ENCODE measurements at places on chromosomes 1 and 21.

DNA sequence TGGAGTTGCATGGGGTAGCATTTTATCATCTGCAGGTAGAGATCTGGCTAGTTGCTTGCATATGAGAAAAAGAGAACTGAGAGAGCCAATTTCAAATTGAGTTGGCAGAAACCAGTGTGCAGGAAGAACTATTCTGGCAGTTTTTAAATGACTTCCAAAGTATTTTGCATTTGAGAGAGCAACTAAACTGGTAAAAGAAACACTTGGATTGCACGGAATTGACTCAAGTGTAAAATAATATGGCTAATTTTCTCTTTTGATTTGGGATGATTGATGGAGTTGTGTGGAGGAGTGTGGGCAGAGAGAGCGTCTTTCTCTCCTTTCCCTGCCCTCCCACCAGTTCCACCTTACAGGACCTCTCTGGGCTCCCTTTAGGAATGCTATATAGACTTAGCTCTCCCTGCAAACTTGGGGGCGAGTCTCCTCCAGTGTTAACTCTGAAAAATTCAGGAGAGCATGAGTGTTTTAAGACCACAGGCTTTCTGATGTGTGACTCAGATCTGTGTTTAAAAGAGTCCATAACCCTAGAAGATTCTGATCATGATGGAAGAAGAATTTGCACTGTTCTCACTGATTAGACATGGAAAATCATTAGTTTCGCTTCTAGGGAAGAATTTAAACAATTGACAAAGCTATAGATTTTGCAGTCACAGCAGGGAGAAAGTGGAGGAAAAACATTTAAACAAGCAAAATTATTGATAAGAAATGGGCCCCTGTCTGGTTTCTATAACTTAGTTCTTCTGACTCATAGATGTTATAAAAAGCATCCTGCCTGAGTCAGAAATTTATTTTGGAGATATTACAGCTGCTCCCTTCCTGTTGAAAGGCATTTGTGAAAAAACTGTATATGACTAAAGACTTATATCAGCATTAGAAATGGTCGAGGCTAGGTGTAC lies 24.9 kb upstream of the CTBS start:
- DNase-seq: no peak

- no peak for DNase-seq
These were observed 417.1 kb upstream of the NFIA start for GRCh38 chr1:60665311-60665710.

- DNase-seq: peak; percentile 12
These were observed 18.8 kb downstream of the TMPRSS15 start for GRCh38 chr21:18384771-18385170.

- DNase-seq: no peak
These were observed 25.1 kb downstream of the SLC45A1 start for GRCh38 chr1:8343044-8343443.

DNA sequence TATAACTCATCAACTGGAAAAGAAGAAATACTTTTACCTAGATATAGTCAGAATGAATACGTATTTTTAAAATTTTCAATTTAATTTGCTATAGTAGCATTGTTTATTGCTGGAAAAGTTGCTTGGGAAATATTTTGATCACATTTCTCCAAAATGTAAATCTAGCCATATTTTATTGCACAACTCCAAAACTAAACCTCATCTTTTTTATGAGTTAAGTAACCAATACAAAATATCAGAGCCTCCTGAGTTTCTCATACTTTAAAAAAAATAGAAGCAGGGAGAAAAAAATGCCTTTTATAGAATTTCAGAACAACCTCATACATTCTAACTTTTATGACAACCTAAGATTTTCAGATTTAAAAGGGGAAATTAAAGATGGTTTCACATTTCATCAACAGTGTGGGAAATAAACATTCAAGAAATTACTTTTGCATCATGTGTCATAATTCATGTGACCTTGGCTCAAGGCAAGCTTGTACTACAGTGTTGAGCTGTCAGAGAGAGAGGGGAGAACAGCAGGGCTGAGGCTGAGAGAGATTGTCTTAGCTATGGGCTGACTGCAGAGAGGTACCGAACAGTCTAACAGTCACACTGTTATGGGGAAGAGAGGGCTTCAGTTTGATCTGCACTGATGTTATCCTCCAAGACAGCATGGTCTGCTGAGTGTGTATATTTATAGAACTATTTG lies 519.0 kb downstream of the LTN1 start:
- no peak for DNase-seq

DNA sequence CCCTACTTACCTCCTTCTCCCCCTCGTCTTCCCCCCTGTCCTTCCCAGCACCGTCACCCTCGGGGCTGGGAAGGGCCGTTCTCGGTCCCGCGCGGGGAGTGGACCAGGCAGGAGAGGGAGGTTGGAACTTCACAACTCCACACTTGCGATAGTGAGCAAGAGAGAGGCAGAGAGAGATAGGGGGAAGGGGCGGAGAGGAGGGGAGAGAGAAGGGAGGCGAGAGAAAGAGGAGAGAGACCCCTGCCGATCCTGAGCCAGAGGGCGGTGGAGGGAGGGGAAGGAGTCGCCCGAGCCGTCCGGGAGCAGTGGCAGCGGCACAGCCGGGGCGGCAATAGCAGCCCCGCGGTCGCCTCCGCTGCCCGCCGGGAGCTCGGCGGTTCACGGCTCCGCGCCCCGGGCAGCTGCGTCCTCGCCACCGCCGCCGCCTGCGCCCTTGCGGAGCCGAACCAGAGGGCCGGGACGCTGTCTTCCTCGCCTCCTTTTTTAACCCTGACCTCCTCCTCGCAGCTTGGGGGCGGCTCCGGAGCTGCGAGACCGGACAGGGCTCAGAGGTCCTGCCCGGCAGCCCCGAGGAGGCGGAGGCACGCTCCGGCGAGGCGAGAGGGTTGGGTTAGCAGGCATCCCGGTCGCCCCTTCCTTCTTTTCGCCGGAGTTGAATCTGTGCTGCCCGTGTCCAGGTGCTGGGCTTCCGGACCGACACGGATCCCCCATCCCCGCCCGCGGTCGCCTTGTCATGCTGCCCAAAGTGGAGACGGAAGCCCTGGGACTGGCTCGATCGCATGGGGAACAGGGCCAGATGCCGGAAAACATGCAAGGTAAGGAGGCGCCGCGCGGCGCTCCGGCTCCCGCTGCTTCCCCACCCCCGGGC lies 11.7 kb downstream of the NR5A2 start:
- DNase-seq: no peak

DNA sequence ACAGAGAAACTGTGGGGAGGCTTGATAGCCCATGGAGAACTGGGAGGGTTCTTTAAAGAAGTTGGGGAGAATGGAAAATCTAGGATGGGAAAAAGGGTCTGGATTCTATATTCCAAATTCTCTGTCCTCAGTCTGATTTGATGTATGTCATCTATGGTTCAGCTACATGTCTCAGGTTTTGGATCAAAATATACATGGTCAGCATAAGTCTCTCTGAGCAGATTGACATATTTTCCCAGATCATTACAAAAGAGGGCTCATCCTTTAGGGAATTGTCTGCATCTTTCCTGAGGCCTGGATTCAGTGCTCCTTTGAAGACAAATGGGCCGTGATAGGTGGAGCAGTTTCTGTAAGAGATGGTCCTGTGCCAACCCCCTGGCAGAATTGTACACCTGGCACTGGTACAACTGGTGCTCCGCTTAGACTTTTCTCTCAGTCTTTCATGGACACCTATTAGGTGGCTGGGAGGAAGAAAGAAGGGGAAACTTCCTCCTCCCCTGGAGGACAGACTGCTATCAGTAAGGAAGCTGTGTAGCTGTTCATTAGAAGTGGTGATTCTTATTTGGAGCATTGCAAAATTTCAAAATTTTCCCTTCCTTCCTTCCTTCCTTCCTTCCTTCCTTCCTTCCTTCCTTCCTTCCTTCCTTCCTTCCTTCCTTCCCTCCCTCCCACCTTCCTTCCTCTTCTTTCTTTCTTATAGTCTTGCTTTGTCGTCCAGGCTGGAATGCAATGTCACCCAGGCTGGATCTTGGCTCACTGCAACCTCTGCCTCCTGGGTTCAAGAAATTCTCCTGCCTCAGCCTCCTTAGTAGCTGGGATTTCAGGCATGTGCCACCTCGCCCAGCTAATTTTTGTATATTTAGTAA lies 26.1 kb upstream of the RGL1 start:
- DNase-seq: no peak

DNA sequence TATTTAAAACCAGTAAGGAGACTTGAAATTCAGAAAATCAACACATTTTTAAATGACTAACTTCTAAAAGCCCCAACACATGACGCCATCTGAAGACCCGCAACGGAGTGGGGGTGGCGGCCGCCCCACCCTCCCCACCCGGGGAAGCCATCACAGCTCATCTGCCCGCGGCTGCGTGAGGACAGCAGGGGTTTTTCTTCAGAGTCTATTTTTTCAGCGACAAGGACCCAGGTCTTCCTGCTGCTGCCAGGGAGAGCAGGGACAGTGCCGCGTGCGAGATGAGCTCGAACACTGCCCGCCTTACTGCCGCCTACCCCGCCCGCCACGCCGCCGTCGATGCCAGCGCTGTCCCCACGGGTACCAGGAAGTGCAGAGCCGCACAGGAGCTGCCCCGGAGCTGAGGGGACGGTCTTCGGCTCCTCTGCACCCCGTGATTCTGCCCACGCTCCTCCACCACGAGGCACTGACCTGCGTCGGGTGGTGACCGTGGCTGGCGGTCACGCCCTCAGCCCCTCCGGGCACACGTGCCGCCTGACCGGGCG lies 79.0 kb downstream of the SKI start:
- no peak for DNase-seq

DNA sequence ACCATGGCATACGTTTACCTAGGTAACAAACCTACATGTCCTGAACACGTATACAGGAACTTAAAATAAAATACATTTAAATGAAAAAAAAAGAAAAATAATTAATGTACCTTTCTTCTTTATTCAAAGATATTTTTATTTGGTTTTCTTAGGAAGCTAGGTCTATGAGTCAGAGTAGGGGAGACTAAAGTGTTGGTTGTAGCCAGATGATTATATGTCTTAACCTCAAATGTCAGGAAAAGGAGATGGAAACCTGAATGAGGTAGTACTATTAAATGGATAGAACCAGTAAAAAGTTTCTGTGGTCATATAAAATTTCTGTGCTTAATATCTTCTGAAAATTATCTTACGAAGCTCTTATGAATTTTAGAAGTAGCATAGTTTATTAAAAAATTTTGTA lies 275.8 kb downstream of the KCTD3 start:
- no peak for DNase-seq

DNA sequence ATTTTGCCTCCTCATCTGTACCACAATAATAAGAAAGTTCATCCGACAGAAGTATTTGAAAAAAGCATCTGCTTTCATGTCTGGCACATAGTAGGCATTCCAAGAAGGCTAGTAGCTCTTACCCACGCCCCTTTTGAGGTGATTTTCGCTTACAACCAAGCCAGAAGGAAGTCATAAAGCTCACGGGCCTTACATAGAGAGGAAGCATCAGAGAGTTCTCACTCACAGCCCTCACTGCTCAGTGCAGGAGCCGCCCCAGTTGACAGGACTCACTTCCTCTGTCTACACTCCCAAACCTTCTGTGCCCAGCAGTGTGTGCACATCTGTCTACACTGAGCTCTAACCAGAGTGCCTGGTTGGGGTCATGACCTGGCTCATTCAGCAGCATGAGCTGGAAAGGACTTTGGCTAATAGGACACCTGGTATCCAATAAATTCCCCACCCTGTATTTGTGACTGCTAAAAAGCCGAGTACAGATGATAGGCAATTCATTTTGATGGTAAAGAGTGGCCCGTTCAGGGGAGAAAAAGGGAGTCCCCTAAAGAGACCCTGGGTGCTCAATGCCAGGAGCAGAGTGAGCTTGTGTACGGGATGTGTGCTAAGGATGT lies 36.8 kb upstream of the DUSP10 start:
- DNase-seq: no peak

DNA sequence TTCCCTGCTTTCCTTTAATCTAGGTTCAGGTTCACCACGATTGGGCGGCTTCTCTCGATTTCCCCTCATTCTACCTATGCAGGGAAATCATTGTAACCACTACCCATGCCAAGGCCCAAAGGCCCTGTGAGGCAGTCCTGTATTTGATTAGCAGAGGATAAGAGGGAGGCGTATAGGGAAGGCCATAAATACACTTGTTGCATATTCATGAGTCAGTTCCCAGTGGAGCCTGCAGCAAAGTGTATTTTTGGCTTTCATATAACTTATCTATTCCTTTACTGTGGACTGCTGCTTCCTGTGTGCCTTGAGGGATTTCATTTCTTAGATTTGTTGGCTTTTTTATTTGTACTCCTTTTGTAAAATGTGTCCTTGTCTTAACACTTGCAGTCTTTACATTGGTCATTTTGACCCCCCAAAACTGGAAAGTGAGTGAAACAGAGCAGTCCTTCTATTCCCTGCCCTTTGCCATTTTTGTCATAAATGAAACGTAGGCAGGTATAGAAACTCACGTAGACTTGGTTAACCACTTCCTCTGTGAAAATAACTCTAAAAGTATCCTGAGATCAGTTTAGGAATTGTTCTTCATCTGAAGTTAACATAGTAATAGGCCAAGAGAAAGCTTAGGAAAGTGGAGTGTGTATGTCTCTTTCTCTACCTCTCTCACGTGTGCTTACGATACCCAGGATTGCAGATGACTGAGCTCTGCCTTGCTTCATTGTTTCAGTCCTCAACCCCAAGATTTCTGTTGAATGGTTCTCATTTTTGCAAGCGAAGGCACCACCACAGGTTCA lies 19.6 kb upstream of the KCNQ4 start:
- no peak for DNase-seq

DNA sequence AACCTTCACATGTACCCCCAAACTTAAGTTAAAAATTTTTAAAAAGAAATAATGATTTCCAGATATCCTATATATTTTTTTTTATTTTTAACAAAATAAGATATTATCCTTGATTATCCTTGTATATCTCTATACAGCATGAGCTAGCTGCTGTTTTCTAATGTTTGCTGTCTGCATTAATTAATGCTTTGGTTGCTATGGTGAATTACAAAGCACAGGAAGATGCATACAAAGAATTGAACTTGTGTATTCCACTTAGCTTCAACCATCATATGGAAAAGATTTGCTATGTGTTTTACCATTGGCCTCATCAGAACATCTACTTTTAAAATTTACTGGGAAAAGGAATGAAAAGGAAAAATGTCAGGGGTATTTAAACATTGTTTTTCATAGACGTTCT lies 35.4 kb downstream of the VPS45 start:
- DNase-seq: peak; percentile 4

- DNase-seq: no peak
These were observed 550 bp downstream of the ARHGEF16 start for GRCh38 chr1:3454811-3455618.

GRCh38 chr21:42030311-42030710 lies 20.2 kb upstream of the ZBTB21 start:
- DNase-seq: no peak

DNA sequence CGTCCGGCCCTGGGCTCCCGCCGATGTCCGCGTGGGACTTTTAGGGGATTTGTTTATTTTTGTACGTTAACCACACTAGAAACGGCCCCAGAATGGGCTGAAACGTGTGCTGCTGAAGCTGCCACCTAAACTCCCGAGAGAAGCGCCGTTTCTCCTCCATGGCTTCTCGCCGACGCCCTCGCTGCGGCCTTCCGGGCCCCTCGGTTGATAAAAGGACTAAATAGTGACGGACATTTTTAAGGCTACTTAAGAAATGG lies 678 bp upstream of the PTTG1IP start:
- DNase-seq: no peak

- no peak for DNase-seq
These were observed 37.7 kb downstream of the SYF2 start for GRCh38 chr1:25194572-25195020.

- no peak for DNase-seq
These were observed 288.7 kb downstream of the NUF2 start for GRCh38 chr1:163610486-163610885.
